ENCODE measurements at places on chromosomes 12 and 14. TPM values are rescaled to one million over a fixed set of nuclear protein-coding genes. Genes with fewer than 3 reads are reported as not detected.

GLI1 gene
- total RNA-seq: 0.40 TPM

SOS2 gene
- 20.2 TPM for total RNA-seq

GRIP1 gene
- 2.4 TPM for total RNA-seq

- peak; percentile 76 for DNase-seq
Observed at GRCh38 chr14:34874386-34875030, 652 bp downstream of the BAZ1A start.

DNA sequence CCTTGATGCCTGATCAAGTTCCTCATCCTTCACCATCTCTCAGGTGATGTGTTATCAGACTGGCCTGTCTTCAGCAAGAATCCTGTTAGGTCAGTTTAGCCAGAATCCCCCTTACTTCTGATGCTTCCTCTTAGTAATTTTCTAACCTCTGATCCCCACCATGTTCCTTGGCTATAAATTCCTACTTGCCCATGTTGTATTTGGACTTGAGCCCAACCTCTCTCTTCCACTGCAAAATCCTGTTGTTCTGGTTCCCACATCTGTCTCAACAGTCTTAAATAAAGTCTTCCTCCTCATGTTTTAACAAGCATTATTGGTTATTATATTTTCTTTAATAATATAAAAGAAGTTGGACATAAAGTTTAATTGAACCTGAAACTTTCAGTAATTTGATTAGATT is 987.8 kb upstream of the USP15 start:
- DNase-seq: no peak

- DNase-seq: no peak
Observed at GRCh38 chr12:50948798-50949197, 3.5 kb upstream of the HIGD1C start.

- DNase-seq: no peak
Observed at GRCh38 chr12:103013741-103014300, 56.3 kb downstream of the ASCL1 start.

DNA sequence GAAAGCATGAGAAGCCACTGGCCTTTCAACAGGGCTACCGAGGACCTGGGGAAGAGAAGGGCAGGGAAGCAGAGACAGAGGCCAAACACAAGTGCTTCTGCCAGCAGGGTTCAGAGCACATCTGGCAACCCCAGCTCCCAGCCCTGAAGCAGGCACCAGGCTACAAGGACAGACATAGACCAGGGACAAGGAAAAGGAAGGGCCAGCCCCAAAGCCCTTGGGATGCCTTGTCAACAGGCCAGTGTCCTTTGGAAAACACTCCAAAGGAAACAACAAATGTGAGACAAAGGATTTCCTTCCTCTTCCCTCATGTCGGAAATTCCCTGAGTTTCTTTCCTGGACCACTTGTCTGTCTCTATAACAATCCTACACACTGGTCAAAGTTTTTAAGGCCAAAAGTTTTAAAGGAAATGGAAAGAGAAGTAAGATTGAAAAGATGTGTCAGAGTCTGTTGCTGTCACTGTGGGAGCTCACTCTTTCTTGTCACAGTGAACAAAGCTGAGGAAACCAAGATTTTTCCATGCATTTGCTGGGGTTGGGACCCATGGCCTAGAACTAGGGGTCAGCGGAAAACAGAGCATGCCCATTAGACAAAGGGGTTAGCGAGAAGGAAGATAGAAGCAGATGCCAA is 59.4 kb downstream of the TTC9 start:
- no peak for DNase-seq

GRCh38 chr12:123958462-123958861 is 14.2 kb downstream of the CCDC92 start:
- DNase-seq: no peak

DNA sequence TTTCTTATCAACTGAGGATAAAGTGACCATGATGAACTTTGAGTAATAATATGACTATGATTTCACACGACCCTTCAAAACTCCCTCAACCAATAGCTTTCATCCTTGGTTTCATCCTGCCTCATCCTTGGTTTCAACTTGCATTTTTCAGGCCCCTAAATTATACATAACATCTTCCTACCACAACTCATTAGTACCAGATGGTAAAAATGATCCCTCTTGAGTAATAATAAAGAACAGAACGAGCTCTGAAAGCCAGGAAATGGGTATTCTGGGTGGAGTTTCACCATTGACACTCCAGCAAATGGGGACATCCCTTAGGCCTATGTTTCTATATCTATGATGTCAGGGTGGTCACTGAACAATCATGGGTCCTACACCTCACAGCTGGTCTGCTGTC is 72.1 kb upstream of the LMNTD1 start:
- DNase-seq: no peak

DNA sequence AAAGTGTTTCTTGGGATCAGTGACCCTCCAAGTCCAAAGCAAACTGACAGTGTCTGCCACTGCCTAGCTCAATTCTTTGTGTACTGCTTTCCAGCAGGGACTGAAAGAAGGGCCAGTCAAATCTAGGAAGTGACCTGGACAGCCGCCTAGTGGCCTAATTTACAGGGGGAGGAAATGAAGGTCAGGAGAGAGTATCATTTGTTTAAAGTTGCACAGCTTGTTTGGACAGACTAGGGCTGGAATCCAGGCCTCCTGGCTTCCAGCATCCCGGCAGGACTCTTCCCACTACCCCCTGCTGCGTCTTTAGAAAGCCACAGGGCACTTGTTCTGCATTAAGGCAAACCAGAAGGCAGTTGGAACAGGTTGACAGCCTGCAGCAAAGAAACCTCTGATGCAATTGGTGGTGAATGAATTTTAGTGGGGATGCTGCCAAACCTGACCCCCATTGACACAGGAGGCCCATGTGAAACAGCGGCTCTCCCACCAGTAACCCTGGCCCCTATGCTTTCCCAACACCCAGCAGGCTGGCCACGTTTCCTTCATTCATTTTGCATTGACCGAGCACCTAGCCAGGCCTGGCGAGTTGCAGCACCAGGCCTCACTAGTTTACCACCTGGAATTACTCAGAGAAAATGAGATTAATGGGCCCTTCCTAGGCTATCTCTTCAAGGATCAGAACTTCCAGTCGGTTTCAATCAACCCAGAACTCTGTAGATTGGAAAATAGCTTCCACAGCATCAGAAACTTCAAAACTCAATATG is 28.2 kb downstream of the GALNT16 start:
- no peak for DNase-seq

- no peak for DNase-seq
Observed at GRCh38 chr12:20653871-20654270, 41.3 kb upstream of the SLCO1C1 start.

Measured in activated CD4-positive, alpha-beta T cell treated with anti-CD3 and anti-CD28 coated beads for 36 hours (primary cell).